CMK (cell line): ENCODE measurements at places on chromosomes 4 and X.

- peak; percentile 4 for DNase-seq
Measured at GRCh38 chr4:120658772-120659171, 263.8 kb downstream of the PRDM5 start.

- DNase-seq, result no peak
Measured at GRCh38 chr4:102438396-102439235, 62.5 kb upstream of the NFKB1 start.

GRCh38 chrX:149630681-149631233 lies 835 bp downstream of the TMEM185A start:
- DNase-seq, result no peak

DNA sequence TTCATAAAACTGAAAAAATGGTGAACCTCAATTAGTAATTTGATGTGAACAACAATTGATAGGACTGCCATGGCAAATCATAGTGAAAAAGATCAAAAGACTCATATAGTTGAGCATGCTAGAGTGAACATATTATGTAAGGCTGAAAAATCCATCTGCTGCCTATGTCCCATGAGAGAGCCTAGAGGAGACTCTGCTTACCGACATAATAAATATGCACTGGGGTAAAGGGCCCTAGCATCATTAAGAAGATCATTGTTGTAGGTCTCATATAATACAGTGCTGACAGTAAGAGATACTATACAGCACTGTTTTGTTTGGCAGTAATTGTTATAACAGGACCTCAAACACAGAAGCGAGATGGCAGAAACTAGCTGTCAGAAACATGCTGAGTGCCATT lies 229.0 kb downstream of the PABPC4L start:
- no peak for DNase-seq

DNA sequence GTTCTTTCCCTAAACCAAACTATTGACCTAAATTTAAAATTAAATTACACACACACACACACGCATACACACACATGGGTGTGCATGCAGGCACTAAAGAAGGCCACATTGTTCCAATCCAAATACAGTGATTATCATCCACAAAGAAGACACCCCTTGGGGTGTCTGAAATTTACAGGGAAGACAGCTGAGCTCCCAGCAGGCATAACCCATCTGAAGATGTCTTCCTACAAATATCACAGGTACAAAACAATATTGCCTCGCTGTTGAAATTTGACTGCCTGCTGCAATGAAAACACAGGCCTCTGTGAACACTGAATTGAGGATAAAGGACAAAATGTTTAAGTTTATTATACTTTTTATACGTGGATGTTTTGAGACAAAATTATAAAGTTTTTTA lies 50.2 kb upstream of the SLC7A11 start:
- DNase-seq, result no peak

- DNase-seq, result no peak
Measured at GRCh38 chr4:142085513-142086292, 449.3 kb downstream of the IL15 start.

DNA sequence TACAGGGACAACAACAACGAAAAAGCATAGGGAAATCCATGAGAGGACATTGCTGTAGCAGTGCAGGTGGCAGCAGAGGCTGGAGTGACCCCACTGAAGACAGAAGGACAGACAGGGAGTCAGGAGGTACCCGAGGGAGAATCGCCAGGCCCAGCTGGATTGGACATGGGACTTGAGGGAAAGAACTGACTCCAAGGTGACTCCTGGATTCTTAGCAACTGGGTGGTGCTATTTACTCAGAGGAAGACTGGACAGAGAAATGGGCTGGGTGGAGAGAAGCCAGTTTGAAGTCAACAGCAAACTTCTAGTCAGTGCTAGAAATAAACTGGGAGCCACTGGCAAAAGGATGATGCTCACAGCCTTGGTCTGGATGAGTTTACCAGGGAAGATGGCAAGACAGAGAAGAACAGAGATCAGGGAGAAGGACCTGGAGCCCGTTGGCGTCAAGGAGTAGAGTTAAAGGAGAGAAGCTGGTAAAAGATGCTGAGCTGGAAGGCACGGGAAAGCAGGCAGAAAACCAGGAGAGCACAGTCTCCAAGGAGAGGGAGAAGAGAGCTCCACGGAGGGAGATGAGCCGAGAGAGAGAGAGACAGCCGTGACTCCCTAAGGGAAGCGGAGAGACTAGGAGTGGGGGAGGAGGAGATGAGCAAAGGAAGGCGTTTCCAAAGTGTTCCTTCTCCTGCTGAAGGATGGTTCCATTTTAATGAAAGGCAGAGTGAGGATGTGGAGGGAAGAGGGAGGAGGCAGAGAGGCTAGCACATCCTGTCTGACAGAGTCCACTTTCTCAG lies 119.4 kb downstream of the AFAP1 start:
- DNase-seq, result no peak

- no peak for DNase-seq
Measured at GRCh38 chr4:1583051-1583785, 100.9 kb downstream of the FAM53A start.

DNA sequence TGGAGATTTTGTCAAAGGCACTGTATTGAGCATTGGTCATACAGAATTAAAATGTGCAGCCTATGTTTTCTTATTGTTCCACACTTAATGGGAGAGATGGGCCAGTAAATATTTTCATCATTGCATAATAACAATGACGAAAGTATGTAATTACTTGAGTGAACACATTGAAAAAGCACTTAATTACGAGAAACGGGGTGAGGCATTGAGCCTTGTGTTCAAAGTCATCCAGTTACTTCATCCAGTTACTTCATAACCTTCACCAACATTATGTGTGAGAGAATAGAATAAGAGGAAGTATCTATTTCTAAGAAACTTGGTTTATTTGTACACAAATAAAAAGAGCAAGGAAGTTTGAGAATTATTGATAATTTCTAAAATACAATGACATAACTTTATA lies 1427.0 kb downstream of the ADGRL3 start:
- no peak for DNase-seq

- no peak for DNase-seq
Measured at GRCh38 chr4:86908251-86908657, 16.0 kb upstream of the C4orf36 start.

- no peak for DNase-seq
Measured at GRCh38 chrX:103418811-103419340, 42.5 kb downstream of the BEX3 start.

- DNase-seq, result no peak
Measured at GRCh38 chr4:75671802-75672421, 1.3 kb downstream of the G3BP2 start.

- no peak for DNase-seq
Measured at GRCh38 chrX:31563792-31564191, 492.0 kb upstream of the FTHL17 start.

- DNase-seq, result no peak
Measured at GRCh38 chr4:151678048-151678872, 82.5 kb downstream of the GATB start.

GRCh38 chr4:40555176-40555900 lies 74.3 kb downstream of the RBM47 start:
- no peak for DNase-seq

DNA sequence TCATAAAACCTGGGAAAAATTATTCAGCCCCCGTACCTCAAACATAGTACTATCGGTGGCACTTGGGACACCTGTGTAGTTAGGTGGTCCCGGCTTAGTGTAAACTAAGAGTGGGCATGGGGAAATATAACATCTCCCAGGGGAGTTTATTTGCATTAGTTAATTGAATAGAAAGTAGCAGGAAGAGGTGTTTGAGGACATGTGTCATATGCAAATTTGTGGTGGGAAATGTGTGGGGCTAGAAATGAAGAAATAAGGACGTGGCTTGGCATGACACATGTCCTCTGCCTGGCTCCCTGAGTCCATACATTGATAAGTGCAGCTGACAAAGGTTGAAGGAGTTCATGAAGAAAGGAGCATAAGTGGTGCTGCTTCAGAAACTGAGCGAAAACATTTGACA lies 483.6 kb downstream of the SH2D1A start:
- DNase-seq, result no peak

DNA sequence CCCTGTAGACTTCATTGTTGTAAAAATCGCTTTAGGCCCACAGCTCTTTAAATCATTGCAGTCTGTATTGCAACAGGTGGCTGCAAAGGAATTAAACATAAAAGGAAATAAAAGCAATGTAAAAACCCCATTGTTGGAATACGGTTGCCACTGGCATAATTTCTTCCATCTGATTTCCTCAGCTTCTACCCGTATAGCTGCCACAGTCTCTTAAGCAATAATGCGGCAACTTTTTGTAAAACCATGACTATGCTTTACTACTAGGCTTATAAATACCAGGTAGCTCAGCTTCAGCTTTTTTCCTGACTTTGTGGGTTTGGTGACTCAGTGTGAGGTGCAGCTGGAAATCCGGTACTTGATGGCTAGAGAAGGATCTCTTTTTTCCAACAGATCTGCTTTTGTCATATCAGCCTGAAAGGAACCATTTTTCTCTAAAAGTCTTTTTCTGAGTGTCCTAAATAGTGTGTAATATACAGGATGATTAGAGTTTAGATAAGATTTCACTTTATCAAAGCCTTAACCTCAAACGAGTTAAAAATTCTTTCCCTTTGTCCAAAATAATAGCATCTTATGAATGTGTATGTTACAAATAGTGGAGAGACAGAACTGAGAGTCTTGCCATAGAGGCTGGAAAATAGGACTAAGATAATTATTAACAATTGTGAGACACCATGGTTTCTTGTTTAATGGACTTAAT lies 268.0 kb downstream of the ADGRL3 start:
- no peak for DNase-seq

- no peak for DNase-seq
Measured at GRCh38 chr4:159159611-159160010, 56.7 kb downstream of the RAPGEF2 start.

DNA sequence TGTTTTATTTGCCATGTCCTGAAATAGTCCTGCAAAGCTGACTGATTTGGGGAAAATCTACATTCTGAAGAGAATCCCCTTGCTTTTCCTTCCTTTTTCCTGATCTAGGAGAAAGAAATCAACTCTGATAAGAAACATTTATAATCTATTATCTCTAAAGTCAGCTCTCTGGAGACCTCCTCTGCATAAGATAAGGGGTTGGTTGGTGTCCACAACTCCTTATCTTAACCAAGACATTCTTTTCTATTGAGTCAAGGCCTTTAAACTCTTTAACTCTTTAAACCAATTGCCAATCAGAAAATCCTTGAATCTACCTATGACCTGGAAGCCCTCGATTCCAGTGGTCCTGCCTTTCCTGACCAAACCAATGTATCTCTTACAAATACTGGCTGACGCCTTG lies 373.6 kb upstream of the RASGEF1B start:
- DNase-seq, result no peak

DNA sequence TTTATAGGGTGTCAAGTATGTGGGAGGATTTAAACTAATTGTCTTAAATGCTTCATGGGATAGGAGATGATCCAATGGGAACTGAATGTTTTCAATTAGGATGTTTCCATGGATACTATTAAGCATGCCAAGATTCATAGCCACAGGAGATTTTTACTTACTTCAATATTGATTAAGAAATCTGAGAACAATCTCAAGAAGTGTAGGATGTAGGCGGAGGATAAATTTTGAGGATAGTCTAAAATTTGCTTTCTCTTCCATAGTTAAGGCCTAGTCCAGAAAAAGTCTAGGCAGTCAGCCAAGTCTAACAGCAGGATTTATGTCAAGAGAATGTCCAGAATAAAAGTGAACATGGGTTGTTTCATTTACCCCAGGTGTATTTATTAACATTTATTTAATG lies 32.8 kb downstream of the REPS2 start:
- DNase-seq, result no peak

GRCh38 chr4:98905839-98906238 lies 23.1 kb downstream of the EIF4E start:
- DNase-seq, result no peak

DNA sequence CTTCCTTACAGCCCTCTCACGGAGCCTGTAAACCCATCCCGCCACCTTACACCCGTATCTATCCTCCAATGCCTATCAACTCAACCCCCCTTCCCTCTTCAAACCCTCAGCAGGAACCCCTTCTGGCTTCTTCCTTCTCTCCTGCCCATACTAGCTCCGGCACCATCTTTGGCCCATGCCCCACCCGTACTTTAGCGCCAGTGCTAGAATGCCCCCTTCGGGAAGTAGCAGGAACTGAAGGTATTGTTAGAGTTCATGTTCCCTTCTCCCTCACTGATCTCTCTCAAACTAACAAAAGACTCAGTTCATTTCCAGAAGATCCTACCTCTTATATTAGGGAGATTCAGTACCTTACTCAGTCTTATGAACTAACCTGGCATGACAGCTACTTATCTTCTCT lies 2.7 kb upstream of the UGT2B15 start:
- no peak for DNase-seq

GRCh38 chrX:56947699-56948098 lies 47.6 kb downstream of the SPIN3 start:
- DNase-seq, result no peak

DNA sequence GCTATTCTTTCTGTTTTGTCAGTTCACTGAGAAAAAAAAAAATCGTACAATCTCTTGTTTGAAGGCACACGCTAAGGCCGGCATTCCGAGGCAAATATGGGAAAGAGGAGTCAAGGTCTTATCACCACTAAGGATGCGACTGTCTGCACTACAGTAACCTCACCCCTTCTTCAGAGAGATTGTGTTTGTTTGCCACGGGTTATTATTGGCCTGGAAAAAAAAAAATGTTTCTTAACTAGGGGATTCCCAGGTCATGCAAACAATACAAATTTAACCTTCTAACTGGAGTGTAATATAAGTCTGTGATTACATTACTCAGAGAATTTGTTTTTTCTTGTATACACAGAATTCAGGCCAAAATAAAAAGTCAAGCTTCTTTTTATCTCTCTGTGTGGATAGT lies 168.3 kb downstream of the TMA16 start:
- DNase-seq, result no peak

DNA sequence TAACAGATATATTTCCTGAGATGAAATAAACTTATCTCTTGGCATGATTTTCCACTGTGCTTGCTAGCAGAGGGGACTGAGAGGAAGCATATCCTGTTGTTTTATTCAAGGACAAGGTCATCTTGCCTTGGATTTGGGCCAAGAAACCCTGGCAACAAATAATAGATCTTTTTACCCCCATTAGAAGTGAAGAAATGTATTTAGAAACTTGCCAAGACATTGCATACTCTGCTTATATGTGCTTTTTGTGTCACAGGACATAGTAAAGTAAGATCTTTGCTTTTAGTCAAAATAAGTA lies 170.2 kb downstream of the RAPGEF2 start:
- DNase-seq, result no peak
